ENCODE measurements at places on chromosomes 11 and 22.

- DNase-seq = peak; percentile 99
These were observed 123.9 kb downstream of the MRTFA start for GRCh38 chr22:40512426-40513136.

- DNase-seq = no peak
These were observed 169.8 kb upstream of the TENM4 start for GRCh38 chr11:79610678-79611077.

GRCh38 chr11:3225159-3225758, 6.6 kb upstream of the MRGPRG start:
- no peak for DNase-seq

GRCh38 chr22:29917052-29917902, 34.3 kb downstream of the MTMR3 start:
- DNase-seq = no peak

DNA sequence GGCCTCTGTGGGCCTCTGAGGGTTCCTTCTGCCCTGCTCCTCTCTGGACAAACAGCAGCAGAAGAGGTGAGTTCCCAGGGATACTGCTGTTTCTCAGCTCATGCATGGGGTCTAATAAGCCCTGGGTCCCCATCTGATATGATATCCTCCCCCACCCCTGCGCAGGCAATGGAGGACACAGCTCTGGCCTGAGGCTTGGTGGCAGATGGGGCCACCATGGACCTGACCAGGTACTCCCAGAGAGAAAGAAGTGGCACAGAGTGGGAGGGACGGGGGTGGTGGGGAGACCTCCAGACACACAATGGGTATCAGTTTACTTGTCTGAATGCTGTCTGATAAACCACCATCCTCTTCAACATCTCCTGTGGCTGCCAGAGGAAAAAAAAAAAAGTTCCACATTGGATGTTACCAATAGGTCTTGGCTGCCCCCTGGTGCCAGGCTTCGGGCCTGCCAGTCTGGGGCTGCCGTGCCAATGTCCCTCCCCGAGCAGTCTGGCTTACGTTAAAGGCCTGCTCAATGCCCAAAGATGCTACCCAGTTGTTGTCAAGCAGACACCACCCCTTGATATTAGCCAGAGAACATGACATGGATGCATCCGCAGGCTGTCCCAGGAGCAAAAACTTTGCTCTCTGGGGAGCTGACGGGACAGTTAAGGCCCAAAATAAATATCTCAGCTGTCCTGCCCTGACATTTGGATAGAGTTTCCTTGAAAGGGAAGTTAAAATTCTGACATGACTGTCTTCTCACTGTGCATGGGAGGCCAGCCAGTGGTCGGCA, 27.9 kb upstream of the ABCC8 start:
- peak; percentile 68 for DNase-seq

DNA sequence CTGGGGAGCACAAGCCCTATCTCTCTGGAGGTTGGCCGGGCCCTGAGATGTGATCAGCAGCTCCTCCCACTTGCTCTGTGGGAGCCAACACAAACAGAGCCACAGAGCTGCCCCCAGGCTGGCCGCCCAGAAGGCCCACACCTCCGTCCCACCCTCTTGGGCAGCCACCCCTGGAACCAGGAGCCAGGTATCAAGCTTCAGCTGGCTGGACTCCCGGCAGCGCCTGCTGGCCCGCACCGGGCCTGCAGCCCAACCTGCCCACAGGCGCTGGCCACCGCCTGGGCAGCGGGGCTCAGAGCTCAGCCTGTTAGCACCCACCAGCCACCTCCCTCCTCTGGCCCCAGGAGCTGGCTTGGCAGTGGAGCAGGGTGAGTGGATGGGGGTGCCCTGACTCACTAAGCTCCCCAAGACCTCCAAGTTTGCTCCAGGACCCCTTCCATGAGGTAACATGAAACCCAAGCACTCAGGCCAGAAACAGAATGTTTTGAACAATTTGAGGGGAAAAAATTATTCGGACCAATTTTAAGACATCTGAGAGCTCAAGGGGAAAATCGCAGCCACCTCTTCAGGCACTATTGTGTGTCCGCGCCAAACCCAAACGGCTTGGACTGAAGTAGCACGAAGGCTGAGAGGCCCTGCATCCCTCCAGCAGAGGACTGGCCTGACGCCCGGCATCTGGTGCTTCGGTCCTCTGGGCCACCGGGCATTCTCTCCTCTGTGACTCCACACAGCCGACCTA, 450.8 kb downstream of the SOX6 start:
- no peak for DNase-seq

DNA sequence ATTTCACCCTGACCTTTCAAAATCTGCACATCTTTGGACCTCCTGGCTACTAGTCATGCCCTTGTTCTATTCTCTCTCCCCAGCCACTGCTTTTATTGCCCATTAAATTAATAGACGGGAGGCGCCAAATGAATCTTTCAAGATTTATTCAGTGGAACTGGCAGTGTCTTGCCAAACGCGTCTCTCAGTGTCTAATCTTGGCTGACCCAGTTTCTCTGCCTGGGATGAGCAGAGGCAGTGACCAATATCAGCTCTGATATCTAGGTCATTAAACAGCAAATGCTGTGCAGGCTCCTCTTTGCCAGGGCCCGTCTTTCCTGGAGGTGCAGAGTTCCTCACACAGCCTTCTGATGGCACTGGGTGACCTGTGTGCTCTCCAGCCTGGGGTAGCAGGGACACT, 74.0 kb downstream of the TRAF6 start:
- DNase-seq = no peak

- DNase-seq = peak; percentile 46
These were observed 327.9 kb downstream of the SOX6 start for GRCh38 chr11:16028419-16028818.

DNA sequence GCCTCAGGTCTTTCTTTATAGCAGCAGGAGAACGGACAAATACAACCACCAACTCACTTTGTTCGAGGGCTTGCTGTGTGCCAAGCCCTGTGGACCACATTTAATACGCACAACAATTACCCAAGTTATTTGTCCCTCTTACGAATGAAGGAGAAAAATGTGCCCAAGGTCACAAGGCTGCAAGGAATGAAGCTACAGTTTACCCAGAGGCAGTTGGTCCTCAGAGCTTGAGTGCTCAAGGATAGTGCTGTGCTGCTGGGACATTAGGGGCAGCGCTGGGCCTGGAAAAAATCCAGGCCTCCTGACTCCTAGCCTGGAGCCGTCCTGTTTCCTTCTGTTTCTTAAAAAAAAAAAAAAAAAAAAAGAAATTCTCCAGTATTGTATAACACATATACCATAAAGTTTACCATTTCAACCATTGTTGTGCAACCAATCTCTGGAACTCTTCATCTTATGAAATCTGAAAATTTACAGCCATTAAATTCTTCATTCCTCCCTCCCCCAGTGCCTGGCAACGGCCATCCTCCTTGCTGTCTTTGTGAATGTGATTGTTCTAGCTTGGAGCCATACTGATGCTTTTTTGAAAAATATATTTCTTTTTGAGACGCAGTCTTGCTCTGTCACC, 1.0 kb upstream of the C11orf86 start:
- no peak for DNase-seq

DNA sequence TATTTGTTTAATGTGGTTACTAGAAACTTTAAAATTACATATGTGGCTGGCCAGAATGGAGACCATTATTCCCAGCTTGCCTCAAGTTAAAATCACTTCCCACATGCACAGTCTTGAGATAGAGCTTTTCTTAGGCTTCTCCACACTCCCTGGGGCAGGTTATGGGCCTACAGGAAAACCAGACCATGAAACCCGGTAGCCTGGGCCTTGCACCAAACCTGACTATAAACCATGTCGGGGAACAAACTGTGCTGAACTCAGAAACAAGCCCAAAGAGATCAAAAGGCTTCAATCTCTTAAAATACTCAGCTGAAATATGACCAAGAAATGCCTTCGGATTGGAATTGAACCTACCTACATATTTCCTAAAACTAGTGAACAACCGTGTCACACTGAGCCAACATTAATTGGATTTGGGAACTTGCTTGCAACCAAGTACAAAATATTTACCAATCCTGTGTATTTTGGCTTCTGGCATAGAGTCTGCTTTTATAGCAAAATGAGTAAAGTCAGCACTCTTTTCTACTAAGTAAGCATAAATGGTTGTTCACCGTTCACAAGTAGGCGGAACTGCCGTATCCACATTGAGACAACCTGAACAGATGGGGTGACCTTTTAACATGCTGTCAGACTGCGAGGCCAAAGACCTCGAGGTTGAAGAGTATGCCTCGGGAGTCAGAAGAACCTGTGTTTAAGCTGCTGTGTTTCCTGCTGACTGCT, 199.5 kb downstream of the FAM76B start:
- no peak for DNase-seq

GRCh38 chr11:64040684-64041322, 5.1 kb downstream of the FLRT1 start:
- DNase-seq = no peak

DNA sequence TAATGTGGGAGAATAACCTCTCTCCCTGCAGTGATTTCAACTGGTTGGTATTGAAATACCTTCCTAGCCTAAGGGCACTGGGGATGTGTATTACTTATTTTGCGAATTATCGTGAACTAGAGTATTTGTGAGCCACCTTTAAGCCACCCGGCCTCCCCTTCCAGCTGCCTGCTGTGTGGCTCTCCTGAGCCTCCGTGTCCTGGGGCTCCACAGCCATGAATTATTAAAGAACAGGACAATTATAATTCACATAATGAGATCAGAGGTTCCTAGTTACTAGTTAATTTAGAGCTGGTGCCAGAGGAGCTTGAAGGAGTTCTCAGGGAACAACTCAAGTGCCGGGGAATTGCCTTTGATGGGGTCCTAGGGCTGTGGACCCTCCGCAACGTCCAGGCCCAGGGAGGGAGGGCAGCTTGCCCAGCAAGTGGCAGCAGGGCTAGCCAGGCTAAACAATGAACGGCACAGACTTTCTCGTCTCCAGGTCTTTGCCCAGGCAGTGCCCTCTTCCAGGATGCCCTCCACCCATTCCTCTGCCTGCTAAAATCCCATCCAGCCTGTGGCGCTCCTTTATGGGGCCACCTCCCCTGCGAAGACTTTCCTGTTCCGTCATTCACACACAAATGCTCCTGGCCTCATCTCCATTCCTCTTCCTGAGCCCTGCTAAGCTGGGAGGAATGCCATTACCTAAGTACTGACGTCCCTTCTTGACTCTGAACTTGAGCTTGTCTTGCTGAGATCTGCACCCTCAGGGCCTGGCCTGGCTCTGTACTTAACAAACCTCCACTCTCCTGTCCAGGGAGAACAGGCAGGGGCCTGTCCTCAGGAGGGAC, 91.5 kb downstream of the RTL6 start:
- no peak for DNase-seq

DNA sequence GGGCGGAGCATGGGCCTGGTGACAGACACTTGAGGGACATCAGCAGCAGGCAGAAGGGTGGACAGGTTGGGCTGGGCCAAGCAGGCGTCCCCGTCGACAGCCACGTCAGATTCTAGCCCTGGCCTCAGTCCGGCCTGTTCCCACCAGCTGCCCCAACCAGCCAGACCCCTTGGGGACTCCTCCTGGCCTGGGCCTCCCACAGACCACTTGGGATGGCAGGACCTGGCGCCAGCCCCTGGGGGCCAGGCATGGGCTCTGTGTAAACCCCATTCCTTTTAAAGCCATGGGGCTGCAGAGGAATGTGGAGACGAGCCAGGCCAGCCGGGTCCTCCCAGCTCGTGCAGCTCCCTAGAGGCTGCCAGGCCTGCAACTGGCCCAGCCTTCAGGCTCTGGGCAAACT, 4.7 kb upstream of the SUSD2 start:
- DNase-seq = no peak

DNA sequence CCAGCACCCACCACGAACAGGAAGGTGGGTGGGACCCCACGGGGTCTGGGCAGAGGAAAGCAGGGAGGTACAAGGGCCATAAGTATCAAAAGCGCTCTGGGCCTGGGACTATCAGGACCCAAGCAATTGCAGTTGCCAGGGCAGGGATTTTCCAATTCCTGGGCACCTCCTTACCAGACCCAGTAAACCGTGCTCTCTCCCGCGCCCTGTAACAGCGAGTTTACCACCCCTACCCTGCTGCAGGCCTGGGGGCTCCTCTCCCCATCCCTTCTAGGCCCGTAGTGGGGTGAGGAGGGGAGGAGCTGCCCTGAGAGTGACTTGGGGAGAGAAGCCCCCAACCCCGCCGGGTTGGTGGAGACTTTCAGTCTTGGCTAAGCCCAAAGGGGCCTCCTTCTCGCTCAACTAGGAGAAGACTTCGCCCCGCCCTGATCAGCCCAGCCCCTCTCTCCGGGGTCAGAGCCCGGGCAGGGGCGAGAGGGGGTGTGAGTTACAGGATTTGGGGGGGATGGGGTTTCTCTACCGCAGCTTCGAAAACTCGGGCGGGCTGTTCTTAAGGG, 5.4 kb downstream of the PAX6 start:
- DNase-seq = no peak

DNA sequence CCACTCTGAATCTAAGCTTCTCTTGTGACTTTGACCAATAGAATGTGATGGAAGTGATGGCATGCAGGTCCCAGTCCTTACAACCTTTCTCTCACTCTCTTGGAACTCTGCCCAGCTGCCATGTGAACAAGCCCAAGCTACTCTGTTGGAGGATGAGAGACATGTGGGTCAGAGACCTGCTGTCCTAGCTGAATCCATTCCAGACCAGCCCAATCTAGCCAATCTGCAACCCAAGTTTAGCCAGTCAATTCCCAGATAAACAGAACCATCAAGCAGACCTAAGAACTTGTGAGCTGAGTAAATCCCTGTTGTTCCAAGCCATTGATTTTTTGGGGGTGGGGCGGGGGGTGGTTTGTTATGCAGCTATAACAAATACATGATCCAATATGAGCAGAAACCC, 69.2 kb upstream of the GRK3 start:
- peak; percentile 18 for DNase-seq

- peak; percentile 35 for DNase-seq
These were observed 28.6 kb downstream of the RAB30 start for GRCh38 chr11:83042964-83043711.

- DNase-seq = peak; percentile 81
These were observed 9.0 kb downstream of the KIRREL3 start for GRCh38 chr11:126991596-126991995.

DNA sequence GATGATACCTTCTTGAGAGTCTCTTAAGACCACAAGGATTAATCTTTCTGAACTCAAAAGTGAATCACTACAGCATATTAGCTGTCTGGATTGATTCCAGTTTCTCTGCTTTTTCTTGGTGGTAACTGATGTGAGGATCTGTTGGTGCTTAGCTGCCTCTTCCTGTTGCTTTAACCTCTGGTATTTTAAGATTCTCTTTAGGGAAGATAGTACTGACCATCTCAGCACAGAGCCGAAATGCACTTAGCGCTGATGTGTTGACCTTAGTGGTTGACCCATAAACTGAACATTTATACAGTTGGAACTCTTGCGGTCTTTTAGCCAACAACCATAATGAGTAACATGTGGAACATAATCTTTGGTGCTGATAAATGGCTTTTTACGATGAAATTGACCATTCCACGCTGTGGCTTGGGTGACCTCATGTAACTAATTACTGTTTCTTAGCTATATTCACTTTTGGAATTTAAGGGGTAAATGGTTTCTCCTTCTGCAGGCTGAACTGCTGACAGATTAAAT, 33.7 kb downstream of the APLP2 start:
- peak; percentile 98 for DNase-seq

- DNase-seq = no peak
These were observed 72.9 kb downstream of the CSNK2A3 start for GRCh38 chr11:11279956-11280689.

GRCh38 chr11:134528453-134528852, 116.4 kb upstream of the B3GAT1 start:
- no peak for DNase-seq

- no peak for DNase-seq
These were observed 84.6 kb downstream of the MYEOV start for GRCh38 chr11:69378303-69379141.

All from EL (cell line).